Glutamatergic neuron (in vitro differentiated cells): ENCODE measurements at places on chromosomes 4 and X. TPM values are rescaled to one million over a fixed set of nuclear protein-coding genes. Genes with fewer than 3 reads are reported as not detected.

CNGA2 gene
- not detected for total RNA-seq

APELA gene
- total RNA-seq: 0.88 TPM

PTPN13 gene
- 44.1 TPM for total RNA-seq

LRCH2 gene
- 24.2 TPM for total RNA-seq

GLRB gene
- total RNA-seq: 2.0 TPM

GABRB1 gene
- total RNA-seq: 4.9 TPM

DCHS2 gene
- 97.4 TPM for total RNA-seq

NWD2 gene
- 0.17 TPM for total RNA-seq

CENPVL2 gene
- not detected for total RNA-seq

CT45A3 gene
- total RNA-seq: not detected

RTL9 gene
- total RNA-seq: 1.8 TPM

ADH1A gene
- not detected for total RNA-seq

TMPRSS11A gene
- total RNA-seq: not detected

TRIM75 gene
- 0.29 TPM for total RNA-seq

ADAM29 gene
- total RNA-seq: not detected

SLC10A4 gene
- total RNA-seq: 7.1 TPM

BEX2 gene
- total RNA-seq: 150 TPM

HERC6 gene
- 0.22 TPM for total RNA-seq

CTSO gene
- 2.2 TPM for total RNA-seq

ABCB7 gene
- total RNA-seq: 30.5 TPM

POU4F2 gene
- total RNA-seq: 1.8 TPM

XK gene
- 7.4 TPM for total RNA-seq

MAGED4B gene
- total RNA-seq: 304 TPM

AFF2 gene
- total RNA-seq: 12.2 TPM

MAGEA10 gene
- not detected for total RNA-seq

CT83 gene
- total RNA-seq: not detected

PNMA5 gene
- total RNA-seq: not detected
